ENCODE measurements at places on chromosomes 16 and 17. TPM values are rescaled to one million over a fixed set of nuclear protein-coding genes. Genes with fewer than 3 reads are reported as not detected.

DNA sequence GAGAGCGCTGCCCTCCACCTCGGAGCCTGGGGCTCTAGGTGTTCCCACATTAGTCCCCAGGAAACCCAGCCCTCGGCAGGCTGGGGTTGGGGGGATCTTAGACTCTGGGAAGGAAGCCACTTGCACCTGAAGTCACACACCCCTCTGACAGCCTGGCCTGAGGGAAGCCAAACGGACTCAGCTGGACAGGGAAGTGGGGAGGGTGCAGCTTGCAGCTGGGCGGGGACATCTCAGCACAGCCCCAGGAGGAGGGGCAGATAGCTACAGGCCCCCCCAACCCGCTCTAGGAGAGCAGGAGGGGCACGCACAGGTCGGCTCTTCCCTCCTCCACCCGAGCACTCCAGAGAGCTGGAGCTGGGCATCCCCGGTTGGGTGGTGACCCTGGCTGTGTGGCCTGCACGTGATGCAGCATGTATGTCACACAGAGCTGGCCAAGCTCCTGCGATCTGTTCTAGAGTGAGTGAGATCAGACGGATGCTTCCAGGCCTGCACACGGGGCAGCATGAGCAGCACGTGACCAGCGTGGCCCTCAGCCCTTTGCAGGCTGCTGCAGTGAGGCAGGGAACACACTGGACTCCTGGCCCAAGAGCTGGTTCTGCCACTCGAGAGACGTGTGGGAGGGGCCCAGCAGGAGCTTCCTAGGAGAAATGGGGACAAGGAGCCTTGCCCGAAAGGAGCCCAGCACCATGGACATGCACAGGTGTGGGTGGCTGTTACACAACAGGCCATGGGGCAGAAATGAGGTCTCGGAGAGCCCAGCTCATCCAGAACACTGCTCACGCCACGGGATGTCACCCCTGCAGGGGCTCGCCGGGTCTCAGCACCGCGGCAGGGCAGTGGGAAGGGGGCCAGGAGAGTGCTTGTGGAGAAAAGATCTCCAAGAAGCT, 15.4 kb downstream of the KIFC3 start:
- DNase-seq, result peak; percentile 52

NSMCE1 gene
- 130 TPM for total RNA-seq

SDR42E1 gene
- 0.28 TPM for total RNA-seq

DNA sequence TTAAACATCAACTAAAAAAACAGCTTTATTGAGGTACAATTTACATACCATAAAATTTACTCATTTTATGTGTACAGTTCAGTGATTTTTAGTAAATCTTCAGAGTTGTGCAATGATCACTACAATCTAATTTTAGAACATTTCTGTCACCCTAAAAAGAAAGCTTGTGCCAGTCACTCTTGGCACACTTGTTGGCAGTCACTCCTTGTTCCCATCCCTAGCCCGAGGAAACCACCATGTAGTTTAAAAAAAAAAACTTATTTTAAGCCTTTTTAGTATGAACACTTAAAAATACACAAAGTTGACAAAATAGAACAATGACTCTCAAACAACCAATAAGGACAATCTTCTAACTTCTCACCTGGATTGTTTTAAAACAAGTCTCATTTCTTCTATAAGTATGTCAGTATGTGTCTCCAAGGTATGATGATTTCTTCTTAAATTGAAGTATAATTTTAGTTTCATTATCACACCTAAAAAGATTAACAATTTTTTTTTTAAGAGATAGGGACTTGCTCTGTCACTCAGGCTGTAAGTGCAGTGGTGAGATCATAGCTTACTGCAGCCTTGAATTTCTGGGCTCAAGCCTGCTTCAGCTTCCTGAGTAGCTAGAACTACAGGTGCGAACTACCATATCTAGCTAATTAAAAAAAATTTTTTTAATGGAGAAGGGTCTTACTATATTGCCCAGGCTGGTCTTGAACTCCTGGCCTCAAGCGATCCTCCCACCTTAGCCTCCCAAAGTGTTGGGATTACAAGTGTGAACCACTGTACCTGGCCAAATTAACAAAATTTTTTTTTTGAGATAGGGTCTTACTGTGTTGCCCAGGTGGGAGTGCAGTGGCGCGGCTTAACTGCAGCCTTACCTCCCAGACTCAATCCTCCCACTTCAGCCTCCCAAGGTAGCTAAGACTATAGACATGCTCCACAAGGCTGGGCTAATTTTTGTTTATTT, 53.2 kb downstream of the PPM1E start:
- DNase-seq, result no peak

SLFN12 gene
- total RNA-seq, result 48.6 TPM

DNA sequence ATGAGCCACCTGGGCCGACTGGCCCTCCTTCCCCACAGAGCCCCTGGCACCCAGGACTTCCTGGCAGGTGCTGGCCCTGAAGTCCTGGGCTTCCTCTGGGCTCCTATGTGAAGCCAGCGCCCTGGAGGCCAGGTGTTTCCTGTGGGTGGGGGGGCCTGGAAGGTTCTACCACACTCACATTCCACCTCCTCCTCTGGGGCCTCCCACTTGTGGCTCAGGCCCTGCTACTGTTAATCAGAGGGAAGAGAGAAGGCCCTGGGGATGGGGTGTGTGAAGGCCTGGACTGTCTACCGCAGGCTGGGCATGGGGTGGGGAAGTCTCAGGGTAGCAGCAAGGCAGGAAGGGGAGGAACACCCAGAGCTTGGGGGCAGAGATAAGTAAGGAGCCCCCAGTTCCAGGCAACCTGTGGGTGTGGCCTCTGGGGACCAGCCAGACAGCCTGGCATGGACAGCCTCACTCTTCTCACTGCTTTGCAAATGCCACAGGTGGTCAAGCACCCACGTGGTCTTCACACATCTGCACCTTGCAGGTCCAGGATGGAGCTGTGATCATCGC, 111.9 kb upstream of the TNRC6C start:
- DNase-seq, result no peak

ABHD15 gene
- total RNA-seq, result 3.1 TPM

- DNase-seq, result no peak
Measured at GRCh38 chr17:78601577-78602190, 24.5 kb upstream of the DNAH17 start.

DNA sequence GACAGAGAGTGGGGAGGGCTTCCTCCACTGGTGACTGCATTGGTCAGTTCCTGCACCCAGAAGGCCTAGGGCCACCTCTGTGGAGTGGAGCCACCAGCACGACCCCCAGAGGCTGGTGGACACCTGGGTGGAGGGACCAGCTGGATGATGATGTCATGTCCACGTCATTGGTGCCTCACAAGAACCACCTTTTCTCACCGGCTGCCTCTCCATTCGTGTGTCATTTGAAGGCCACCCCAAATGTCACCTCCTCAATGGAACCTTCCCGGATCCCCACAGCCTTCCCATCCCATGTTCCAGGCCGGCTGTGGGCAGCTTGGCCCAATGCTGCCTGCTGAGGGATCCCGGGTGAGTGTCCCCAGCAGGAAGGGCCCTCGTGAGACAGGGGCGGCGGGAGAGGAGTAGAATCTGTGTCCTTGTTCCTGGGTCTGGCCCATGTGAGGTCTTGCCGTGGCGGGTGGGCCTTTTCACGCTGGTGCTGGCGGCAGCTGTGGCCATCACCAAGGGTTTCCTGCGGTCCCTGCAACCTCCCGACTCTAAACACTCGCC, 9.1 kb upstream of the CHMP6 start:
- DNase-seq, result no peak

DNA sequence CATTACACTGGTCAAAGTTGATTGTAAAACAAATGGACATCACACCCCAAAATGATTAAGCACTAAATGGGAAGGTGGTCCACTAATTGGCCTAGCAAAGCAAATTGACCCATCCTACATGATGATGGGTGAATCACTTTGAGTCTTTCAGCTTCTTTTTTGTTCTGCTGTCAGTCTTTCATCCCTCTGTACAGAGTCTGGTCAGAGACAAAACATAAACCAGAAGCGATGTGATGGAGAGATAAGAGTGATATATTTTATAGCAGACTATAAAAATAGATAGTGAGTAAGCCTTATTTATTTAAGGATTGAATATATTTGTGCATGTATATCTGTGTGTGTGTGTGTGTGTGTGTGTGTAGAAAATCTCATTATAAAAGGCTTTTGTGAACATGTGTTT, 618.4 kb upstream of the SOX9 start:
- no peak for DNase-seq

DNA sequence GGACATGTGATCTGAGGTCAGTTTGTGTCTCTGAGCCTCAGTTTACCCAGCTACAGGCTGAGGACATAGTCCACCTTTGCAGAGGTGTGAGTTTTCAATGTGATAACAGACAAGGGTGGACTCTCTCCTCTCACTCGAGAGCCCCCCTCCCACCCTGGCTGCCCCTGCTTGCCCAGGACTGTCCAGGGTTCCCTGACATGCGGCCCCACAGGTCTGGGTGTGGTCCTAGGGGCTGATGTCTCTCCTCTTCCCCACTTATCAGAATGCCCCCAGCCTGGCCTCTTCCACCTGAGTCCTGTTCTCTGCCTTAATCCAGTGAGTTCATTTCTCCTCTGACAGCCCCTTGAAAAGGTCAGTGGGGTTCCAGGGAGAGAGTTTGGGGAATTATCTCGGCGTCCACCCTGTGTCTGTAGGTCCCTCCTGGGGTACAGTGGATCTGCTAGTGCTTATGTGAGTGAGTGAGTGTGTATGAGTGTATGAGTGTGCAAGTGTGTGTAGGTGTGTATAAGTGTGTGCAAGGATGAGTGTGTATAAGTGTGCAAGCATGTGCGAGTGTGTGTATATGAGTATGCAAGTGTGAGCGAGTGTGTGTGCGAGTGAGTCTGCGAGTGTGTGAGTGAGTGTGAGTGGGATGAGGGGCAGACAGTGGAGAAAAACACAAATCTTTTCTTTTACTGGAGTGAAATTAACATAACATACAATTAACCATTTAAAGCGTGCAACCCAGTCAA, 175.0 kb downstream of the IRF8 start:
- DNase-seq, result no peak

- no peak for DNase-seq
Measured at GRCh38 chr16:7450440-7450839, 117.8 kb downstream of the RBFOX1 start.

DNA sequence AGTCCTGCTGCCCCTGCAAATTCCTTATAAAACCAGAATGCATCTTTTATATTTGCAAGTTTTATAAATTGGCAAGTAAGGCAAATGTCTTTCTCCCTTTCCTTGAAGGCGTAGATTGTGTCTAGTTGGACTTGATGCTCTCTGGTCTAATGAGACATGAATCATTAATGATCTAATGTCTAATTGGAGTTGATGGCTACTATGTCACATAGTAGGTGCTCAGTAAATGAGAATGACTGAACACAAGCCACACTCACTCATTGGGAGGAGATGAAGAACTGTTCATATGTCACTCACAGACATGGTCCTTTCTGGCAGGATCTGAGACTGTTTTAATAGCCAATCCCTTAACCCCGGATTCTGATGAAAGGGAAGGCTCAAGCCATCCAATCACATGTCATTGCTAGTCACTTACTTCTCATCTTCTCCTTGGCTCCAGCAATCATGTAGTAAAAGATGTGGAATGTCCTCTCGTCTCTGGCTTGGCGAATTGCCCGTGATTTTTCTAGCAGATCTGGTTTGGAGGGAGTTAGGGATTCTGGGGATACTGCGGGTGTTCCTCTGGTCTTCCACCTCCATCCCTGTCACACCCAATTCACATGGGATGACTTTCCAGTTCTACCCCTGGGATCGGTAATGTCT, 81.0 kb downstream of the MYH11 start:
- DNase-seq, result peak; percentile 52

GRCh38 chr16:12614662-12615278, 188.9 kb downstream of the CPPED1 start:
- DNase-seq, result no peak

GRCh38 chr17:80387071-80387470, 27.9 kb upstream of the ENDOV start:
- no peak for DNase-seq

DNA sequence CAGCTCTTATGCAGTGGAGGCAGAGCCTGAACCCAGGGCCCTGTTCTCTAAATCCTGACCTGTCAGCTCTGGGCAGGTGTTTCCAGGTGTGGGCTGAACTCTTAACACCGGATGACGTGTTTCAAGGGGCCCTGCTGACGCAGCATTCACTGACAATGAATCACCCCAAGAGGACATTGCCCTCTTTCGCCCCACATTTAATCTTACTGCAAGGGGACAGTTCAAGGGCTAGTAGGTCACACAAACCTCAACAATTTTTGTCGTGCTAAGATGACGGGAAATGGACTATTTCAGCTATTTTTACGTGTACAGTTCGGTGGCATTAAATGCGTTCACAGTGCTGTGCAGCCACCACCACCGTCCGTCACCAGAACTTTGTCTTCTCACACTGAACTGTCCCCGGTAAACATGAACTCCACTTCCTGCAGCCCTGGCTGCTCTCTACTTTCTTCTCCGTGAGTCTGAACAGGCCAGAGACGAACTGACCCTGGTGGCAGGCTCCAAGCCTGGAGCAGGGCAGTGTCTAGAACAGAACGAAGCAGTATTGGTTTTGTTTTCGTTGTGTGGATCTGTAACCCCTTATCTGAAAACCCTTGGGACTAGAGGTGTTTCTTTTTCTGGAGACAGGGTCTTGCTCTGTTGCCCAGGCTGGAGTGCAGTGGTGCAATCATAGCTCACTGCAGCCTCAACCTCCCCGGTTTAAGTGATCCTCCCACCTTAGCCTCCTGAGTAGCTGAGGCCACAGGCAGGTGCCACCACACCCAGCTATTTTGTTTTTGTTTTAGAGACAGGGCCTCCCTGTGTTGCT, 88.4 kb upstream of the CIBAR2 start:
- no peak for DNase-seq

KRTAP2-3 gene
- 1.4 TPM for total RNA-seq

ENPP7 gene
- total RNA-seq, result not detected

FKBP10 gene
- 156 TPM for total RNA-seq

- DNase-seq, result no peak
Measured at GRCh38 chr16:23651943-23652468, 10.7 kb downstream of the DCTN5 start.

GRCh38 chr16:19672378-19672777, 45.6 kb downstream of the KNOP1 start:
- peak; percentile 39 for DNase-seq

DNA sequence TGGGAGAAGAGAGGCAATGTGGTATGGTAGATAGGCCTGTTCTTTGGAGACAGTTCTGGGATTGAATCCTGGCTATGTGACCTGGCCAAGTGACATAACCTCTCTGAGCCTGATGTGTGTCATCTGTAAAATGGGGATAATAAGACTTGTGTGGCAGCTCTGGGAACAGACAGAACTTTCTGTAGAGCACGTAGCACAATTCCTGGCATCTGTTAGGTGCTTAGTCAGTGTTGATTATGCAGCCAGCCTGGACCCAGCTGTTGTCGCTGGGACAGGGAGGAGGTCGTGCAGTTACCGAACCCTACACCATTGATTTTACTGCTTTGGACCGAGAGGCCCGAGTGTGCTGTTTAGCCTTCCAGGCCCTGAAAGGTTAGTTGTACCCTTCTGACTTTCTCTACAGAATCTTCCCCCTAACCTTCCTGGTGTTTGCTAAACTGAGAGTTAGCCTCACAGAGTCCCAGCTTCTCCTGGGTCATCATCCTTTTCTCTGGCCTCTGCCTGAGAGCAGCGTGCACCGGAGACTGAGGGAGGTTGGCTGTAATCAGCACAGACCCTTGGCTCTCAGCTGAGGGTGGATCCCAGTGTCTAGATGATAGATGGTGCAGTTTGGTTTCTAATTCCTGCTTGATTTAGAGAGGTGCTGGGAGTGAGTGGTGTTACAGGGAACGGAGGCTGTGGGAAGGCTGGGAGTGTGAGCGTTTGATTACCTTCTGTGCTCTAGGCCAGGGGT, 31.9 kb downstream of the MSI2 start:
- DNase-seq, result peak; percentile 33
